ENCODE measurements at places on chromosomes 1 and 21.

DNA sequence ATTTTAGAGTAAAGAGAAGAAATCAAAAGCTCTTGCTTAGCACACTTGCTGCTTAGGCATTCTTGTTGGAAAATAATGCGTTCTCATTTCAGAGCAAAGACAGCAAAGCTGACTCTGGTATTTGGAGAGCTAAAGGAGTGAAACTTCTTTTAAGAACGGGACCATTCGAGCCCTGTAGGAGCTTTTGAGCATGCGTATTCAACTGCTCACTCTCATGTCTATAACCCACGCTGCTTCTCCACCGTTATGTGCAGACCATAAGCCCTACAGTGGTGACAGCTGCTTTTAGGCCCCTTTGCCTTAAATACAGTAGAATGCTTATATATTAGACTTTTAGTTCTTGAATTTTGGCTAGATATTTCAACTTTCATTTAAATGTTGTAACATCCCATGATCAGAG lies 214.2 kb upstream of the CACYBP start:
- DNase-seq, result no peak

- no peak for DNase-seq
Observed at GRCh38 chr1:207459008-207459407, 4.9 kb downstream of the CR2 start.

DNA sequence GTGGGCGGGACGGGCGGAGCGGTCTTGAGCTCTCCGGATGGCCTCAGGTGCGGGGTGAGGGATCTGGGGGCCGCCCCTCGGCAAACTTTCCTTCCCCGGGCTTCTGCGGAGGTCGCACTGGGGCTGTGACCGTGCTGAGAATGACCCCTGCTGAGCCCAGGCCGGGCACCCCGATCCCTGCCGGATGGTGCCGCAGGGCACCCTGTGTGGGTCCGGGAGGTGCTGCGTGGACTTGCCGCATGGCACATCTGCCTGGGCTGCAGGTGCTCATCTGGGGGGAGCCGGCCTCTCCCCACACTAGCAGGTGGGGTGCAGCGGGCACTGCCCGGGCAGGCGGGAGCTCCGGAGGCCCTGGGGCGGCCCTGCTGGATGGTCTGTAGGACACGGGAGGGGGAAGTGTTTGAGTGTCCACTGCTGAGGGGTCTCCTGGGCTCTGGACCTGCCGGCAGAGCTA lies 31.8 kb upstream of the PEX10 start:
- no peak for DNase-seq

- no peak for DNase-seq
Observed at GRCh38 chr1:15295696-15296095, 48.7 kb downstream of the FHAD1 start.

- no peak for DNase-seq
Observed at GRCh38 chr1:166083887-166084286, 82.9 kb downstream of the FAM78B start.

DNA sequence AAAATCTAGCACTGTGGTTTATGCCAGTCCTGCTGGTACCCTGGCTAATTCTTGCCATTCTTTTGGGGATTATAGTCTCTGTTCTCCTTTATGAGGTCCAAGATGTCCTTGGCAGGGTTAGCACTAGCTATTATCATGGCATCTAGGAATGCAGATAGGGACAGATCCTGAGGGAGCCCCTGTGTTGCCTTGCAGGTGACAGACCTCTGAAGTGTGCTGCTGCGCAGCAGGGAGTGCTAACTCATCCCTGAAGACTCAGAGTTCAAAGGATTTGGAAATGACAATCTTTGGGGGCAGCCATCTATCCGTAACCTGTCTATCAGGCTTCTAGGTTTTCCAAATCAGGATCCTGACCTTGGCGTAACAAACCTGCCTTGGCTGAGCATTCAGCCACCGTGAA lies 16.3 kb downstream of the ZFYVE9 start:
- DNase-seq, result no peak

DNA sequence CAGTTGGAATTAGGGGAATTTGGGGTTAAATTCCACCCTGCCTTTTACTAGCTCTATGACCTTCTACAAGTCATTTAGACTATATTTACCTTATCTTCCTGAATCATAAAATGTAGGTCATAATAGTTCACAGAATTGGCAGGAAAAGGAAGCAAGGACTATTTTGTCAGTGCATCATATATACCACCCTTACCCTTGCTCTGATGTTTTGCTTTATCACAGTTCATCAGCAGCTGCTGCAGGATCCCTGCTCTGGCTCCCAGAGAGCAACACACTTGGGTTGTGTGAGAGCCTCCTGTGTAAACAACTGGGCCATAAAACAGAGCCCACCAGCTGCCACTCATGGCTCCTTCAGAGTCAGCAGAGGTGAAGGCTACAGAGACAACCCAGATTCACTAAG lies 631.6 kb upstream of the CAMK1G start:
- DNase-seq, result no peak

DNA sequence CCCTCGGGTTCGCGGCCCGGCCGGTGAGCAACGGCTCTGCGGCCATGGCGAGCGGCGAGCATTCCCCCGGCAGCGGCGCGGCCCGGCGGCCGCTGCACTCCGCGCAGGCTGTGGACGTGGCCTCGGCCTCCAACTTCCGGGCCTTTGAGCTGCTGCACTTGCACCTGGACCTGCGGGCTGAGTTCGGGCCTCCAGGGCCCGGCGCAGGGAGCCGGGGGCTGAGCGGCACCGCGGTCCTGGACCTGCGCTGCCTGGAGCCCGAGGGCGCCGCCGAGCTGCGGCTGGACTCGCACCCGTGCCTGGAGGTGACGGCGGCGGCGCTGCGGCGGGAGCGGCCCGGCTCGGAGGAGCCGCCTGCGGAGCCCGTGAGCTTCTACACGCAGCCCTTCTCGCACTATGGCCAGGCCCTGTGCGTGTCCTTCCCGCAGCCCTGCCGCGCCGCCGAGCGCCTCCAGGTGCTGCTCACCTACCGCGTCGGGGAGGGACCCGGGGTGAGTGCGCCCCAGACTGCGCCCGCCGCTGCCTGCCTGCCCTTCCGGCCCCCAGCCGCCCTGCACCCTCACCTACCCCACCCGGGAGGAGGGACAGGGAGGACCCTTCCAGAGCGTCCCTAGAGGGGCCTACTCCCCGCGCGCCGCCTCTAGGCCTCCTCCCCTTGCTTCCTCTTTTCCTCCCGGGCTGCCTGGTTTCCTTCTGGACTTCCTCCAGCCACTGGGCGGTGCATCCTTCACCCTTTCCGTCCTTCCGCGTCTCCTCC lies at the start of gene RNPEP:
Gene RNPEP, plus strand, starts transcription at position 26 of the 757 bp plus-strand sequence. Its CDS starts 19 bp downstream, at position 45.
- DNase-seq, result no peak

- DNase-seq, result no peak
Observed at GRCh38 chr21:44550807-44551206, 498 bp downstream of the KRTAP10-2 start.

DNA sequence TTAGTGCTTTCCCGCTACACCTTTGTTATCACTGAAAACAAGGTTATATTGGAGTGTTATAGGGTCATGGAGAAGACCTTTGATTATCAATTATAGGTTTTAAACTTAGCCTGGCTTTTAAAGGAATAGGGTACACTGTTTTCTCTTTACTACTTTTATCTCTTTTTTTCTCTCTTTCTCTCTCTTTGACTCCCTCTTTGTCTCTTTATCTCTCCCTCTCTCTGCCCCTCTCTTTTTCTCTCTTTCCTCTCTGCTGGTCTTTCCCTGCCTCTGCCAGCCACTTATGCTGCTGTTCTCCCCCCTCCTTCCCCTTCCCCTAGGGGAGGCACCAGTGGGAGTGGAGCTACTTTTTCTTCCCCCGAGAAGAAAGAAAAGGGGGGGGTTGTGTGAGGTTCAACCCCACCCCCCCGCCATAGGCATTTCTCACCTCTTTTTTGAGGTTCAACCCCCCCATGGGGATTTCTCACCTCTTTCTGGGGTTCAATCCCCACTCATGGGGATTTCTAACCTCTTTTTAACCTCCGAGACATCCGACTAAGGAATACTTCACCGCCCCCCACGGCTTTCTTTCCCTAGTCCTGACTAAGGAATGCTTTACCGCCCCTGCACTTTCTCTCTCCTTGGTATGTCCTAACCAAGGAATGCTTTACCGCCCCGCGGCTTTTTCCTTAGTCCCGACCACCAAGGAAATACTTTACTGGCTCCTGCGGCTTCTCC lies 17.2 kb upstream of the ZBTB8B start:
- no peak for DNase-seq

GRCh38 chr1:17658837-17659236 lies 96.3 kb upstream of the ACTL8 start:
- no peak for DNase-seq

DNA sequence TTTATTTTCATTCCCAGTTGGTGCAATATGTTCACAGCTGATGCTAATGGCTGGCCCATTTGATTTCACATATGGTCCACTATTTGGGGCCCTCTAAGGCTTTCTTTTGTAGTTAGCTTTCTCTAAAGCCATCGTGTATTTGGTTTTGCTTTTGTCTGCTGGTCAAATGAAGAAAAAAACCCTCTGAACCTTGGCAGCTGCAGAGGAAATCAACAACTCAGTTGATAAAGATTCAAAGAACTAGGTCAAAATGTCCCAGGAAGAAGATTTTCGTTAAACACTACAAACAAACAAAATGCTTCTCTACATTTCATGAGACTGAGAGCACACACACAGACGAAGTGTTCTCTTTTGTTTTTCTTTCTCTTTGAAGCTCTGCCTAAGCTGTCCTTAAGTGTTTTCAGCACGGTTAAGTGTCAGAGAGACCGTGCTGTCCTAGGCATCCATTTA lies 655.0 kb downstream of the RWDD3 start:
- no peak for DNase-seq

- no peak for DNase-seq
Observed at GRCh38 chr1:154969246-154969645, 1.3 kb downstream of the SHC1 start.

DNA sequence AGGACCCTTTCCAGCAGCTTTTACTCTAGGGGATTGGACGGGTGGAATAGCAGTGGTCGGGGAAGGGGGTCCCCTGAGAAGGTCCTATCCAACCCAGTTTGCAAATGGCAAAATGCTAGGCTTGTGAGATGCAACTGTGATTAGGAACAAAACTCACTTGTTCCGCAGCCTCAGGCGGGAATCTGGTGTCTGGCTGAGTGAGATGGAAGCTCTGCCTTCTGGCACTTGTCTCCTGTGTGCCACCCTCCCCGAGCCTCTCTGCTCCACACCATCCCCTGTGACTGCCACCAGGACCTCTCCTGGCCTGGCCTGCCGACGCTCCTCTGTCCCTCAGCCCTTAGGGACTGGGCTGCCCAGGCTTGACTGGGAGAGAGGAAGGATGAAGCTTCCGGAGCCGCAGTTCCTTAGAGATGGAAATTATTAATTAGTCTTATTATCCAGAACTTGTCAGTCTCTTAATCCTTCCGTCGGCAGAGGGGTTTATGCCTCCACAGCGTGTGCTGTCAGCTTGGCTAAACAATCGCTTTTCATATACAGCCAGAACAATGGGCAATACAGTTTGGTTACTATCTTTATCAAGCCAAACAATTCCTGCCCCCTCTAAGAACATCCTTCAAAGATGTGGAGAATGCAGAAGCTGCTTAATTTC lies 292.8 kb upstream of the VAMP3 start:
- no peak for DNase-seq

- no peak for DNase-seq
Observed at GRCh38 chr21:43997766-43998742, 14.1 kb upstream of the TRAPPC10 start.

GRCh38 chr1:224175617-224176016 lies 7.4 kb upstream of the DEGS1 start:
- DNase-seq, result no peak

DNA sequence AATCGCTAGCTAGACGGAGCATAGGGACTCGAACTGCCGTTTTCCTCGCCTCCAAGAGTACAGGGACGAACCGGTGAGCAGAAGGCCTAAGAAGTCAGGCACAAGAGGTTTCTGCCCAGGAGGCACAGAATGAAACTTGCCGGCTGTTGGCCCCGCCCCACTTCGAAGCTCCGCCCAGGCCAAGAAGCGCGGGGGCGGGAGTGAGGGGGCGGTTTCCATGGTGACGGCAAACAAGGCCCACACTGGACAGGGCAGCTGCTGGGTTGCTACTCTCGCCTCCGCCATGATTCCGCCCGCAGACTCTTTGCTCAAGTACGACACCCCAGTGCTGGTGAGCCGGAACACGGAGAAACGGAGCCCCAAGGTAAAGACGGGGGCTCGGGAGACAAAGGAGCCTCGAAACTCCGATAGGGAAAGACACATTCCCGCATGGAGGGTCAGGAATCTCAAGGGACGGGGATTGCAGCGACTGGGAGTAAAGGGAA lies at the start of gene DNALI1:
Gene DNALI1, plus strand, starts transcription at position 229 of the 485 bp plus-strand sequence. Its CDS starts 55 bp downstream, at position 284.
- no peak for DNase-seq

DNA sequence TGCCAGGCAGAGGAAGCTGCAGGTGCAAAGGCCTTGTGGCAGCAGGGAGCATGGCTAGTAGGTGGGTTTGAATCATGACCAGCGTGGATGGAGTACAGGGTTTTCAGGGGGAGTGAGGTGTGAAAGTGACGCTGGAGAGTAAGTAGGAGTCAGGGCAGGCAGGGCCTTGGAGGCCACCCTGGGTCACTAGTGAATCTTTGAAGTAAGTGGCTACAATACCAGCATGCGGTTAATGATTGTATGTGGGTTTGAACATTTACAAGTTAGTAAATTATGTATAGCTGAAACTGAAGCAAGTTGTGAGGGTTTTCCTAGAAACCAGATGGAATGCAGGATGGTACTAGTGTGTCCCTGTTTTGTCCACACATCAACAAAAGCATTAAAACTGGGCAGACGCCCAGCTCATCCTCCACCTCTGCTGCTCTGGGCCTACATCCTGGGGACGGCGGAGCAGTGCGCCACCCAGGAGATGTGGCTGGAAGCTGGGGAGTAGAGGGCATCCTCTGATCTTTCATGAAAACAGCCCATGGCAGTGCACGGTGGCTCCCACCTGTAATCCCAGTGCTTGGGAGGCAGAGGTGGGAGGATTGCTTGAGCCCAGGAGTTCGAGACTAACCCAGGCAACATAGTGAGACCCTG lies 41.2 kb upstream of the B3GALNT2 start:
- DNase-seq, result no peak

GRCh38 chr21:36535618-36536241 lies 55.8 kb upstream of the CLDN14 start:
- no peak for DNase-seq

DNA sequence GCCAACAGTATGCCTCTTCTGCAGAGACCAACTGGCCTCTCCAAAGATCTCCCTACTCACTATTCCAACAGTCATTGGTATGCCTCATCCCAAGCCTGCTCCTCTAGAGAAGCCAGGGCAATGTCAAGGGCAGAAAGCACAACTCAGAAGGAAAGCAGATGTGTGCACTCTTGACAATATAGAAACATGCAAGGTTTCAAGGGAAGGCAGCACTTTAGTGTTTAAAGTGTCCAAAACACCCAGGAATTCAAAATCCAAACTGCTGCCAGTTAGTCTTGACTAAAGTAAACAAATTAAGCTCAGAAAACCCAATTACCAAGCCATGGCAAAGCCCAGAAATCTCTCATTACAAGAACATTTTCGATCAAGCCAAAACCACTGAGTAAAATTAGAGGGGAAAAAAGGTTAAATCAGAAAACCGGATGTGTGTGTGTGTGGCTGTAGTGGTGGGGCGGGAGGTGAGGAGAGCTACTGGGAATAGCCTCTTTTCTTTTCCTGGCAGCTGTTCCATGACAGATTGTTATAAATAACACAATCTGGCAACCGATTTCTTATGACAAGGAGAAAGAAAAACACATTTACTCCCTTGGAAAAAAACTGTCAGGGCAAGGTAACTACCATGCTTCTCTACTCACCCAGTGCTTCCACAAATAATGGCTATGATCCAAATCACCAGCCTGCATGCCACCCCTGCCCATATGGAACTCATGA lies 39.2 kb downstream of the EIF2B3 start:
- DNase-seq, result no peak

All from stimulated activated CD8-positive, alpha-beta memory T cell treated with anti-CD3 and anti-CD28 coated beads, Interleukin-12 subunit alpha, Interleukin-12 subunit beta, amount 100 ng/mL, for 1 hour (primary cell).